ENCODE measurements at places on chromosomes 2 and 18.

DNA sequence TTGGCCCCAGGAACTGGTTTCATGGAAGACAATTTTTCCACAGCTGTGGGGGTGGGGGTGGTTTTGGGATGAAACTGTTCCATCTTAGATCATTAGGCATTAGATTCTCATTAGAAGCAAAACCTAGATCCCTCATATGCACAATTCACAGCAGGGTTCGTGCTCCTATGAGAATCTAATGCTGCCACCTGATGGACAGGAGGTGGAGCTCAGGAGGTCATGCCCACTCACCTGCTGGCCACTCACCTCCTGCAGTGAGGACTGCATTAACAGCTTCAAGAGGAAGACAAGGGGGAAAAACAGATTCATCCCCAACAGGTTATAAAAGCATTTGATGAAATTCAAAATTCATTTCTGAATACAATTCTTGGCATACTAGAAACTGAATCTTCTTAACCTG, 38.5 kb downstream of the THAP4 start:
- DNase-seq = no peak

DNA sequence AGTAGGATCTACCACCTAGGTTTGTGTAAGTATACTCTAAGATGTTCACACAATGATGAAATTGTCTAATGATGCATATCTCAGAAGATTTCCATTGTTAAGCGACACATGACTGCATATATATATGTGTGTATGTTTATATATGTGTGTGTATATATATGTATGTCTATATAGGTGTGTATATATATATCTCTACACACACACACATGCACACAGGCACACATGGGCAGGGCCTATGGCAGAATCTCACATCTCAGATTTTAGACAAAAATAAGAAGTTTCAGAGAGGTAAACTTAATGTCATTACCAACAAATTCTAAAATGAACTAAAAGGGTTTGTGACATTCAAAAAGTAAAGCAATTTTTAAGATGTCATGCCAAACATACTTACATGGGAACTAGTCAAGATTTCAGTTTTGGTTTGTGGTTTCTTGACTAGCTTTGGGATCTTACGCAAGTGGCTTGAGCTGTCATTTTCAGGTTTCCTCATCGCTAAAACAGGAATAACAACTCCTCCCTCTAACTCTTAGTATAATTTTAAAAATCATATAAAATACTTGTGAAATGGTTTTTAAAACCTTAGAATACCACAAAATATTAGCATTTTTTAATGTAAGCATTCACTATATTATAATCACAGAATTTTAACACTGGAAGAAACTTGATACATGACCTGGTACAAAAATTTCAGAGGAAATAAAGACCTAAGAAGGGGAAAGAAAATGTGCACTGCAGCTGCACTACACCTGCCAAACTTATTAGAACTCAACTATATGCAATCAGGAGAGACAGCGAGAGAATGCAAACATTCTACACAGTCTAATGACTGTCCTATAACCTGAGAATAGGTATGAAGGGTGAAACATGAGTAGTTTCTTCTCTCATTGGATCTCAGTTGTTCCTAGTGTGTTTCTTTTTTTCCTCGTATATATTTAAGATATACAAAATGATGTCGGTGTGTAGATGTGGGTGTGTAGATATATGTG, 75.7 kb downstream of the TTC21B start:
- DNase-seq = no peak

DNA sequence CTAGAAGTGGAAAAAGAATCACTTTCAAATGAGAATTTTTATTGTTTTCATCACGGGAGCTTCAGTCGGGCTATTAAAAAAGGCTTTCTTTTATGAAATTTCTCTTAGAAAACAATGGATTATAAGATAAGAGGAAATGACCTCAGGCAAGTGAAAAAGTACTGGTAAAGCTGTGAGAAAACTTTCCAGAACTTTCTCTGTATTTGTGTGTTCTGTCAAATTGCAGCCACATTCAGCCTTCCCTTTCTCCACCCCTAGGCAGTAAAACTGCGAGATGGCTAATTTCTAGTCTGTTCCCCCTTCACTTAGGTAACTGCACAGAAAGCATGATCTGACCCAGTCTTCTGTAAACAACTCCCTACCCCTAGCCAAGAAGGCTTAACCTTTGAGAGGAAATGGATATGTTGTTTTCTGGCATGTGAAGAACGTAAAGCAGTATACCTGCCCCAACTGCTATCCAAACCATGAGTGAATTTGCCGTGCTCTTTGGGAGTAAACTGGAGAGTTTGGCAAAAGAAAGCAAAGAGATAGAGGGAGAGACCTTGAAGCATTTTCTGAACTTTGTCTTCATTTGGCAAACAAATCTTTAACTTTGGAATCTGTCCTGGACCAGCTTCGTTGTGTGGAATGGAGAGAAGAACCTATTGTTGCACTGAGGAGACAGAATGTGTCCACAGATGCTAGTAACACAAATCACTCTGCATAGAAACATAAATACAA, 105.4 kb downstream of the ETAA1 start:
- no peak for DNase-seq

DNA sequence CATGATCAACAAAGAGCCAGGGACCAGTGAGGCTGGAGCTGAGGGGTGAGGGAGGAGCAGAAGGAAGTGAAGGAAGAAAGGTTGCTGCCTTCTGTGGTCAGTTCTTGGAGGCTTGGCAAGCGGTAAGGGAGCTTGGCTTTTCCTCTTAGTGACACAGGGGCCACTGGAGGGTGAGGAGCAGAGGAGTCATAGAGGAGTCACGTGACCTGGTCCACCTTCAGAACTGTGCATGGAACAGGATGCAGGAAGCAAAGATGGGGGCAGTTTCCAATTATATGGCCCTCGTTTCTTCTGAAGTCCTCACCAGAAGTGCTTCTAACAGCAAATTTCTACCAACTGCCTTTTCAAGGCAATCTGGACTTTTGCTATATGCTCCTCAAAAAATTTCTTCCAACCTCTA, 326.9 kb upstream of the SMIM21 start:
- DNase-seq = no peak

DNA sequence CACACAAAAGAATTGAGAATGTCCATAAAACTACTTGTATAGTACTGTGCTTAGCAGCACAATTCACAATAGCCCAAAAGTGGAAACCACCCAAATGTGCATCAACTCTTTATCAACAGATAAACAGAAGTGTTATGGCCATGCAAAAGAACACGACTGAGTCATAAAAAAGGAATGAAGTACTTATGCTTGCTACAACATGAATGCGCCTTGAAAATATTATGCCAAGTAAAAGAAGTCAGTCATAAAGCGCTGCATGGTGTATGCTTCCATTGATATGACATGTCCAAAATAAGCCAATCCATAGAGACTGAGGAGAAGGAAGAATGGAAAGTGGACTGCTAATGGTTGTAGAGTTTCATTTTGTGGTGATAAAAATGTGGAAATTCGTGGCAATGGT, 12.1 kb upstream of the MAP2 start:
- no peak for DNase-seq

DNA sequence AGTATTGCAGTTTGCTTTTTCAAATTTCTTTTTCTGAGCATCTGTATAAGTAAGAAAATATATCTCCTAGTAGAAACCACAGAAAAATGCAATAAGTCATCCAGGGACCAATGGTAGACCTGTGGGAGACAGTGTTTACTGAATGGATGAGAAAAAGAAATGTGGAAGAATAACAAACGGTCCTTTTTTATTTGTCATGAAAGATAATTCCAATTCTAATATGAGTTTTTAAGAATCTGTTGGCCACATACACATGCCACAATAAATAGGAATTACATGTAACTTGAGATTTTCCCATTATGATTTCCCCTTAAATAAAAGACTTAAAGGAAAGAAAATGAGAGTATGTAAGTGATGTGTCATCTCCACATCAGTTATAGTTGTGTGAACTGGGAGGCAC, 107.7 kb upstream of the RAB27B start:
- DNase-seq = peak; percentile 24

DNA sequence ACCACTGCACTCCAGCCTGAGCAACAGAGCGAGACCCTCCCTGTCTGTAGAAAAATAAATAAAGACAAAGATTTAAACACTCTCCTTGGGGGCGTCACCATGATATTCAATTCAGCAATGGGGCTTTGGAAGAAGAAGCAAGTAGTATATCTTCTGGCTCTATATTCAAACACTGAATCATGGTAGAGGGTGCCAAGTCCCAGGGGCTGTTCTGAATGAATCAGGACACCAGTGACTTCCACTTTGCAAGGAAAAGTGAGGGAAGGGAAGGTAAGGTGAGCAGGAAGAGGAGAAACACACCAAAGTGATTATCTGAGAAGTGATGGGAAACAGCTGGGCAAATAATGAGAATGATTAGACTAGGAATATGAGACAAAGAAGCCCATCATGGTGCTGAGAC, 80.5 kb downstream of the AAK1 start:
- no peak for DNase-seq

All from fibroblast of skin of left biceps (primary cell).